ENCODE measurements at places on chromosomes 7 and 10.

DNA sequence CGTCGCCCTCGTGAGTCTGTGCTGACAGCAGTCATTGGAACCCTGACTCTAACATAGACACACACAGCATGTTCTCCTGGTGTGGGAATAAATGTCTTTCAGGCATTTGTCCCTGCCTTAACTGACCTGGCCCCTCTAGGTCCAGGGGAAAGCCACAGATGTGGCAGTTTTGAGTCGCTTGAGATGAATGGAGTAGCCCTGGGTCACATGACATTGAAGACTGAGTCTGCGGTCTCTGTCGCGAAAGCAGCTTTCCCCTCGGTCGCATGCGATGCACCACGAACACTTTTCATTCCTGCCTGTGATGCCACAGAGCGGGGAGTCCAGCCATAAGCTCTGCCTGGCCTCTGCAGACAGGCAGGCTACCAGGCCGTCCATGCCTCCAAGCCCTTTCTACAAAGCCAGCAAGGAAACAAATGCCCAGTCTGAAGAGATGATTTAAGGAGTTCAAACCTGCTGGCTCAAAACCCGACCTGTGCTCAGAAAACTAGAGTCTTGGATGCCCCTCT is 172.3 kb downstream of the WDR37 start:
- no peak for DNase-seq

DNA sequence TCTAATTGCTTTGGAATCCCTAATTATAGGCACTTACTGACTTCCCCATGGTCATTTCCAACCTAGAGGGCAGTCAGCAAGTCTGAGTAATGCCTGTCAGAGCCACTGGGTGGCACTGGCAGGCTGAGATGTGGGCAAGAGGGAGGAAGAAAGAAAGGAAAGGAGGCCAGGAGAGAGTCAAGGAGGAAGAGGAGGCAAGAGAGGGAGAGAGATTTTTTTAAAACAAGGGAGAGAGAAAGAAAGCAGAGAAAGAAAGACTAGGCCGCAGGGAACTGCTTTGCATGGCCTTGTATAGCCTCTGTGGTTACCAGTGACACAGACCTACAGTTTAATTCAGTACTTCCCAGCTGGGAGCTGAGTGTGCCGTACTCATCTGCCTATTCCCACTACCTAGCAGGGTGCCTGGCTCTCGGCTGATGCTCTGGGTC is 210.4 kb upstream of the ADO start:
- DNase-seq = no peak

DNA sequence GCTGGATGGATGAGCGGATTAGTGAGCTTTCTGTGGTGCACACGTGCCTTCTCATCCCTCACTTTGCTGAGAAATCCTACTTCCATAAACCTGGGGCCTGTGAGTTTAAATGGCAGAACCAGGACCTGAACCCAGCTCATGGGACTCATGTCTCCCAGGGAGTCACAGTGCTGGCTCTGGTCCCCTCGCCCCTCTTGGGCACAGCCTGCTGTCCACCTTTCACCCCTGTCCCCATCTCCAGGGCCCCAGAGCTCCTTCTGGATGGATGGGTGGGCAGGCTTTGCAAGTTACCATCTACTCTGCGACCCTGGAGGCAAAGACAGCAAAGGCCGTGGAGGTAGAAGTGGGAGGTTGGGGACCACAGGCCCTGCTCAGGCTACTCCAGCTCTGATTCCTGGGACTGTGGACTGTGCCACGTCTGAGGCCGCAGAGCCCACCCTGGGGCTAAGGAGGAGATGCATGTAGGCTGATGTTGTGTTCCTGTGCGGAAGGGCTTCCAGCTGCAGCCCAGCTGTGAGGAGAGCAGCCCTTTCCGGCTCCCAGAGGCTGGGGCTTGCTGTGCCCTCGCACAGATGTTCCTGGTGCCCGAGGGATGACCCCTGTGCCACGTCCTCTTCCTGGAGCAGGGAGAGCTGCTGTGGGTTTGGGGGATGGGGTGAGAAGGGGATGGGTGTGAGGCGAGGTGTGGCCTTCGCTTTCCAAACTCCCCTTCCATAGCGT is 40.3 kb downstream of the PRF1 start:
- DNase-seq = no peak

- no peak for DNase-seq
Measured at GRCh38 chr7:156017431-156017830, 205.2 kb upstream of the SHH start.

- no peak for DNase-seq
Measured at GRCh38 chr7:36597090-36597773, 127.1 kb downstream of the AOAH start.

- DNase-seq = no peak
Measured at GRCh38 chr7:117435475-117436043, 8.3 kb upstream of the ASZ1 start.

DNA sequence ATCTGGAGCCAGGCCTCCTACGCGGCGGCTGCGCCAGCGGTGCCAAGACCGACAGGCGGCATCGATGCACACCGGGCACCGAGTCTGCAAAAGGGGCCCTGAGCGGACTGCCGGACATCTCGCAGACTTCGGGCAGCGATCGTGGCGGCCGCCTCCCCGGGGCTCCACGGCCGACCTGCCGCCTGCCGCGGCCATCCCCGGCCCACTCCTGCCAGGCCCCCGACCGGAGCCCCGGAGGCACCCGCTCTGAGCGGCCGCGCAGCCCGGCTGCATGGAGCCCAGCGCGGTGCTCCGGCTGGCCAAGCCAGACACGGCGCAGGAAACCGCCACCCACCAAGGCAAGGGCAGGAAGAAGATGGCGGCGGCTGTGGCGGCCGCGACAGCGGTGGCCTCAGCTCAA is 154.2 kb upstream of the KCTD7 start:
- DNase-seq = no peak

GRCh38 chr10:34075254-34075926 is 739.7 kb downstream of the PARD3 start:
- no peak for DNase-seq

DNA sequence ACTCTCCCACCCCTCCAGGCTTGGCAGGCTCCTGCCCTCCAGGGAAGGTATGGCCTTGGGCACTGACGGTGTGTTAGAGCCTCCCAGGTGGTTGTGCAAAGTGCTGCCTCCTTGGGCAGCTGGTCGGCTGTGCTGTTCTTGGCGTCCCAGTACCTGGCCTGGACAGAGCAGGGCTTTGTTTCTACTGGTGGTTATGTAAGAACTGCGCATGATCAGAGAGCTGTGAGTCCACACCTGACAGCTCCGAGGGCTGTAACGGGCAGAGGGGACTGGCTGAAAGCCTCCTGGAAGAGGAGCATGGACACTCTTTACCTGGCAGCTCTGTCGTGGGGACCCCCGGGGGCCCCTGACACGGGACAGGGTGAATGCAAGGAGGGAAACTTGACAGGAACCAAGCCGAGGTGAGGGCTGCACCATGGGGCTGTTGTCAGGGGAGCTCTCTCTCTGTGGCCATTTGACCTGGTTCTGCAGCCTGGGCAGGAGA is 3.1 kb upstream of the SFRP5 start:
- no peak for DNase-seq

DNA sequence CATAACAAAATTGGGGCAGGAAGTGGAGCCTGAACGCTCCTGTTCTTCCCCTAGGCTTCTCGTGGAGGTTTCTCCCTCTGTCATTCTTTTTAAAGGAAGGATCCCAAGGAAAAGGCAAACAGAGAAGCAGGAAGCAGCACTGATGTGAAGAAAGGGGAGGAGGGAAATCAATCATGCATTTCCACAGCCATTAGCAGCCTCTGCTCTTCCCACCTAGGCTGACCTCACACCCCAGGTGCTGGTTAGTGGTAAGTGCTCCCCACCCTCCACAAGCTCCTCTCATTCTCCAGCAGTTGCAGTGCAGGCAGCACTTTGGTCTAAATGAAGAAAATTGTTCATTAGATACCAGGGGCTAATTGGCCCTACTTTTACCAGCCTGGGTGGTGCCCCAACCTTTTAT is 2.6 kb downstream of the CRHR2 start:
- DNase-seq = no peak

GRCh38 chr7:12649348-12649747 is 38.1 kb upstream of the ARL4A start:
- DNase-seq = no peak

- DNase-seq = no peak
Measured at GRCh38 chr7:70694434-70694970, 437.4 kb upstream of the GALNT17 start.

- DNase-seq = no peak
Measured at GRCh38 chr7:128254470-128254869, 13.4 kb downstream of the LEP start.

DNA sequence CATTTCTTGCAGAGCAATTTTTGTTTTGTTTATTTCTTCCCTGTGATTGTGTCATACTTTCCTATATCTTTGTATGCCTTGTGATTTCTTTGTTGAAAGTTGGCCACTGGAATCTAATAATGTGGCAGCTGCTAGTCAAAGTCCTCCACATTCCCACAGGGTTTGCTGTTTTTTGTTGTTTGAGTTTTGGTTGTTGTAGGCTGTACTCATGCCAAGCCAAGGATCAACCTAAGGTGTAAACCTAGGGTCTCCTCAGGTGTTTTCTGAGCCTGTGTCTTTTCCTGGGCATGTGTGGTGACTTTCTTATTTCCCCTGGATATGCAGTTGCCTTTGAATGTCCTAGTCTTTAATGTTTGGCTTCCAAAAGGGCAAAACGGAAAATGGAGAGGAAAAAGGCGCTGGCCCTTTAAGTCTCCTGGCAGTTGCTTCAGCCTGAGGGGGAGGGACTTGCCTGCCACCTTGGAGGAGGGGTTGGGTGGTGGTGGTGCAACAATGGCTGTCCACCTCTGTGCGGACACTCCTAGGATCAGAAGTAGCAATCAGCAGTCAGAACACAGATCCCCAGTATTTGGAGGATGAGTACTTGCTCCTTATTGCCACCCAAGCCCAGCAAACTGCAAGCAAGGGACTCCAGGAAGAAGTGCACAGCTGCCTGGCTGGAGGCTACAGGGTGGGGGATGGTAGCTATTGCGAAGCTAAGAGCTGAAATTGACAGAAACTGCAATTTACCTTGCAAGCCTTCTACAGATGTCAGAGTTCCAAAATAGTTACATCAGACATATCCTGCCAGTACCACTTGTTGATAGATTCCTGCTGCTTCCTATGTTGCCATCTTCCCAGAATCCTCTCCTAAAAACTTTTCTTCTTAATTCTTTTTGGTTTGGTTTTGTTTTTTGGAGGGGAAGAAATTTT is 5.6 kb upstream of the ZNF518A start:
- DNase-seq = no peak

GRCh38 chr7:114466917-114467316 is 52.3 kb downstream of the FOXP2 start:
- no peak for DNase-seq

GRCh38 chr10:109926825-109927224 is 3.5 kb upstream of the XPNPEP1 start:
- DNase-seq = no peak

DNA sequence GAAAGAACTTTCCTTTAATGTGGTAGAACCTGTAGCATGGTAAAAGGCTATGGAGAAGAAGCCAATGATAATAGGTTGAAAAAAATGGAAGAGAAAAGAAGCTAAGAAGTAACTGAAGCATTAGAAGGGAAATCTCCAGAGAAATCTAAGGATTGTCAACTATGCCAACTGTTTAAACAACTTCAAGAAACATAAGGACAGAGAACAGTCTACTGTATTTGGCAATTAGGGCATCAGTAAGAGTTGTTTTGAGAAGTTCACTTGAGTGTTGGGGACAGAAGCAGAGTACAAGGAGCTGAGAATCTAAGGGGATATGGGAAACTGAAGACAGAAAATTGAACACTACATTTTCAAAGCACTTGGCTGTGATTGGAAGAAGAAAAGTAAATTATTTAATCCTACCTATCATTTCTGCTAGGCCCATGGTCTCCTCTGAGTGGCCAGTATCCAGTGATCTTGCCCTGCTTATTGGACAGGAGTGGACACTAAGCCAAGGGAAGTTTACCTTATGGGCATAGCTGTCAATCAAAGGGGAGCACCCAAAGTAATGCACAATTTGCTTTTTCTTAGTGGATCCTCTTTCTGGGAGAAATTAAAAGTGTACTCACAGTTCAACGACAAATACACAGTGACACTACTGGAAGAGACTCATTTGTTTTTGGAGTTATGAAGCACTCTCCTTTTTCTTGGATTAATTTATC is 56.4 kb upstream of the CCDC71L start:
- no peak for DNase-seq

DNA sequence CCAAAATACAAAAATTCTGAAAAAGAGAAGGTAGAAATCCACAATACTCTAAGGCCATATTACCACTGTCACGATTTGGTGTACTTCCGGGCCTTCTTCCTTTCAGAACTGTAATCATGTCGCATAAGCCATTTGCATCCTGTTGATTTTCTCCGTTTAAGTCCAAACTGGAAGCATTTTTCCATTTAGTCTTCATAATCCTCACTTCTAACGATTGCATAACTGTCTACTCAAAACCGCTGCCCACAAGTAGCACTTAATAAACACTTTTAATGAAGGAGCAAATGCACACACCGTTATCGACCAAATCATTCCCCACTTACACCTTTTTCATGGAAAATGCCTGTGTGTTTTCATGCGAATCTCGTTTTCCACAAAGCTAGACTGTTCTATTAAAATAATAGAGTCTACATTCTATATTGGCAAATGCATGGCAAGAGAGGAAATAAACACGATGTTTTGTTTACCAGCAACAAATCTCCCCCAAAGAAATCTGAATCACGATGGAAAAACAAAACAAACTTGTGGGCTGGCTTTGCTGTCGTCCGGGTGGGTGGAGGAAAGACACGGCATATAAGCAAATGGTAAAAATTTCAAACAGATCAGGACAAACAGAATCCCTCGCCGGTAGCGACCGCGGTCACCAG is 1.0 kb downstream of the ATE1 start:
- no peak for DNase-seq

DNA sequence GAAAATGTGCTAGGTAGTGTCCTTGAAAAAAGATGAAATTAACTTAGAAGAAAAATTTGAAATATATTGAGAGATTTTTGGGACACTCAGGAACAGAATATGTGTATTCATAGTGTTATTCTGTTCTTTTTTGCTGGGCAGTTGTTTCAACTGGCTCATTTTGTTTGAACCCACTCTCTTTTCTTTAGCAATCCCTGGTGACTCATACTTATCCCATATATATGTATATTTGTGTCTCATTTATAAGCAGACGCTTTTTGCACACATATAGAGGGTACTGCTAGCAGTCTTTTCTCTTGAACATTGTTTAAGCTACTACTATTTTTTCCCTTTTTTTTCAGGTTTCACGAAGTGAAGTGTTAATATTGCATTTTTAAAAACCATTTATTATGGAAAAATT is 1.9 kb downstream of the EXOC6 start:
- DNase-seq = no peak

- no peak for DNase-seq
Measured at GRCh38 chr7:81469869-81470723, 299.8 kb downstream of the HGF start.

DNA sequence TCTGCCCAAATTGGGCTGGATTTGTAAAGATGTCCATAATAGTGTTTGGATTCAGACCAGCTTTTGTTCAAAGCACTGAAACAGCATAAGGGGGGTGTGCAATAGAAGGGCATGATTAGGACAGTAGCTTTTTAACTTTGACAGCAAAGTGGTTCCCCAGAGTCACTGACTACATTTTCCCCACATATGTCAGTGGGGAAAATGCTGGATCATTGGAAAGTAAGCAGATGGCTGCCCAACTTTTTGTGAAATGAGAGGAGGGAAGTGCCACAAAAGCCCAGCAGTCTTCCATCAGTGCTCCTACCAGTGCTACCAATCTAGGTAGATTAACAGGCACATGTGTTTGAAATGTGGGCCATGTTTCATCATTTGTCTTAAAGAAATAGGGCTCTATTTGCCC is 162.8 kb downstream of the FZD1 start:
- no peak for DNase-seq

- no peak for DNase-seq
Measured at GRCh38 chr10:484441-484924, 205.0 kb downstream of the DIP2C start.

- no peak for DNase-seq
Measured at GRCh38 chr10:102603946-102604345, 40.3 kb upstream of the TRIM8 start.
